NCI-H345 (cell line): ENCODE measurements at places on chromosomes 3 and 15.
A peak's percentile ranks its signal among the peaks of the same experiment; 100 is the strongest.

- no peak for DNase-seq
Observed at GRCh38 chr15:57677204-57677603, 29.3 kb upstream of the POLR2M start.

DNA sequence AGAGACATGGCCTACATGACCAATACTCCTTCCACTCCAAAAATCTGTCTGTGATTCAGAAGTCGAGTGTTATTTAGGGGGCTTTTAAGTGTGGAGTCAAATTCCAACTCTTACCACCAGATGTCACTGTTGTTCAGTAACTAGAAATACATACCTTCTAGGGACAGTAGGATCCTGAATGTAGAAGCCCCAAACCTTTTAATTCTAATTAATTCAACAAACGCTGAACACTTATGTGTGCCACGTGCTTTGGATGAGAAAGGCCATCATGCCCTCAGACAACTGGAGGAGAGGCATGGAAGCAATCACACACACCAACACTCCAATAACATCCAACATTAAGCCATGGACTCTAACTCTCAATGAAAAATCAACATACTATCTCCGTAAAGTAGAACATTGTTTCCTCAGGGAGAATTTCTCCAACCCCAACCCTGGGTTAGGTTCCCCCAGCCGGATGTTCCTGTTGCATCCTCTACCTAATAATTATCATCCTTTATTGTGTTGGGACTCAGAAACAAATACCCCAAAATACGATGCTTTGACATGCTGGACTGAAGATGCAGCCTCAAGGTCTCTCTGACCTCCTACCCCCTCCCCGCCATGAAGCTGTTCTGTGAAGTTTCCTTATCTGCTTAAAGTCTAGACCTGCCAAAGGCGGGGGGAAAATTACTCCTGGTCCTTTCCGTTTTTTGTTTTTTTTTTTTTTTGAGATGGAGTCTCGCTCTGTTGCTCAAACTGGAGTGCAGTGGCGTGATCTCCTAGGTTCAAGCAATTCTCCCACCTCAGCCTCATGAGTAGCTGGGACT is 8.0 kb upstream of the CCDC13 start:
- DNase-seq, result peak; percentile 62

DNA sequence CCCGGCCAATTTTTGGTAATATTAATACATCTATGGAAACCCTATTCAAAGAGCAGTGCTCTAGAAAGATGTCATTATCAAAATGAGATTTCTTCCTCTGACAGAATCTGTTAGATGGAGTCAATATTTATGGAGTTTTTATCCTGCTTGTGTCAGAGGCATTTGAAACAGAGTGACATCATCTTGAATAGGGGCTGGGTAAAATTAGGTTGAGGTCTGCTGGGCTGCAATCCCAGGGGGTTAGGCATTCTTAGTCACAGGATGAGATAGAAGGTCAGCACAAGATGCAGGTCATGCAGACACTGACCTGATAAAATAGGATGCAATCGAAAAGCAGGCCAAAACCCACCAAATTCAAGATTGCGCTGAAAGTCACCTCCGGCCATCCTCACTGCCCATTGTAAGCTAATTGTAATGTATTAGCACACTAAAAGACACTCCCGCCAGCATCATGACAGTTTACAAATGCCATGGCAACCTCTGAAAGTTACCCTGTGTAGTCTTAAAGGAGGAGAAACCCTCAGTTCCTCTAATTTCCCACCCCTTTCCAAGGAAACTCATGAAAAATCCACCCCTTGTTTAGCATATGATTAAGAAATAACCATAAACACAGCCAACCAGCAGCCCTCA is 27.3 kb upstream of the CCDC50 start:
- no peak for DNase-seq

DNA sequence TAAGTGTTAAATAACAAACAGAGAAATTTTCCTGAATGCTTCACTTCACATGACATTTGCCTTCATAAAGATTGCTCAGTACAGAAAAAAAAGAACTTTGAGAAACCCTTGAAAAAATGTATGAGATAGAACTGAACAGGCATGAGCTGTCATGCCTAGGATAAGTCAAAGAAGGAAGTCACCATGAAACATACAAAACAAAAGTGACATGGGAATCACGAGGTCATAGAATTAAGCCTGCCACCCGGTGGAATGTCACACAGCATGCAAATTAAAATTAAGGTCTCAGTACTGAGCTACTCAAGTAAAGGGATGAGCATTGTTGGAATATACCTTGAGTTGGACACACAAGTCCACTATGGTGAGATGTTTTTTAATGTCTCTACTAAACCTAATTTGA is 652.5 kb upstream of the NECTIN3 start:
- no peak for DNase-seq

GRCh38 chr3:66276705-66277274 is 56.0 kb downstream of the SLC25A26 start:
- DNase-seq, result peak; percentile 49

GRCh38 chr15:65460741-65461347 is 38.1 kb upstream of the IGDCC4 start:
- no peak for DNase-seq

DNA sequence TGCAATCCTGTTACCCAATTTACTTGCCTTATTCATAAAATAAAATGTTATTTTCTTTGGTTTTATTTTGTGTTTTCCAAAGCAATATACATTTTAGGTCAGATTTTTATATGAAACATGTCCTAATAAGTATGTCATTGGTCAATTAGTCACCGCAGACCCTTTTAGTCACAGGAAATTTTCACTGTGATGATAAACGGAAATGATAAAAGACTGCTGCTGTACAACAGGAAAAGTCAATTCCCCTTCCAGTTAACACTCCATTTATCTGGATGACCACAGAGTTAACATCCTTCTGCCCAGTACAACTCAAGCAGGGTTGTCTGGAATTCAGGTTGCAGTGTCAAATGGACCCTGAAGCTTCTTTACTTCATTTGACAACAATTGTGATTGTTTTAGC is 175.2 kb downstream of the LSAMP start:
- DNase-seq, result no peak
